CD4-positive, alpha-beta T cell treated with Interleukin-10 for 1 hour (primary cell): ENCODE measurements at places on chromosomes 3 and 15.

GRCh38 chr15:40949756-40950207 is 3.5 kb upstream of the CHAC1 start:
- no peak for DNase-seq

- no peak for DNase-seq
Measured at GRCh38 chr15:40969363-40969762, 16.1 kb downstream of the CHAC1 start.

GRCh38 chr3:152272771-152273242 is 4.1 kb downstream of the MBNL1 start:
- no peak for DNase-seq

- DNase-seq = no peak
Measured at GRCh38 chr15:68699881-68700454, 120.7 kb downstream of the ANP32A start.

DNA sequence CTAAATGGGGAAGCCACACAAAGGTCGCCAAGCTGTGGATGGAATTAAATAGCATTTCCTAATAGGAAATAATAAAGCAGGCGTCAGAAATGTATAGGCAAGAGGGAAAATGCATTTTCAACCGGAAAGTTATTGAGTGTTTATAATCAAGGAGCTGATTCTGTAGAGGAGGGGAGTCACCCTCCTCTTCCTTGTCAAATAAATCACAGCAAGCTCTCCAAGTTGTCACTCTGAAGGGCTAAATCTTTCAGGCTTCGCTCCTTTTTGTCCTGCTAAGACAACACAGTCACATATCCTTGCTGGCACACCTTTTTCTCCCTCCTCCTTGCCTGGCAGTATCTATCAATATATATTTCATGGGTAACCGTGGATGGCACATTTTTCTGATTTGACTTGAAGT is 338.4 kb downstream of the SATB1 start:
- no peak for DNase-seq
